Suppressor macrophage treated with lipopolysaccharide for 4 hours (primary cell): ENCODE measurements at places on chromosomes 2 and 18.

DNA sequence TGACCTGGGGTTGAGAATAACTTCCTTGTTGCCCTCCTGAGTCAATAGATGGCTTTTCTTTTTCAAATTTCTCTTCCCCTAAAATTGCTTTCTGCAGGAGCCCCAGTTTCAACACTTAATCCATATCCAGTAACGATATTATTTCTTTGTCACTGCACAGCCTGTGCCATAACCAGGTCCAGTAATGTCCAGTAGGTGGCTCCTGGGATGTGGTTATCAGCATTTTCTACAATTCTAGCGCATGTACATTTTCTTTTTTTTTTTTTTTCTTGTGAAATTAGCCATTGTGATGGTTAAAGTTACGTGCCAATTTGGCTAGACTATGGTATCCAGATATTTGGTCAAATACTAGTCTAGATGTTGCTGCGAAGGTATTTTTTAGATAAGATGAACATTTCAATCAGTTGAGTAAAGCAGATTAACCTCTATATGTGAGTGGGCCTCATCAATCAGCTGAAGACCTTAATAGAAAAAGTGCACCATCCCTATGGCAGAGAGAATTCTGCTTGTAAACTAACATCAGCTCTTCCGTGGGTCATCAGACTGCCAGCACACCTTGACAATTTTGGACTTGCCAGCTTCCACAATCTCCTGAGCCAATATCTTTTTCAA is 72.9 kb upstream of the SCG2 start:
- DNase-seq: no peak

GRCh38 chr2:178767094-178768060 is 39.8 kb downstream of the TTN start:
- DNase-seq: no peak

GRCh38 chr2:150882751-150883612 is 378.7 kb downstream of the RBM43 start:
- DNase-seq: no peak

- DNase-seq: no peak
Measured at GRCh38 chr2:82790206-82791021, 1668.7 kb downstream of the SUCLG1 start.

DNA sequence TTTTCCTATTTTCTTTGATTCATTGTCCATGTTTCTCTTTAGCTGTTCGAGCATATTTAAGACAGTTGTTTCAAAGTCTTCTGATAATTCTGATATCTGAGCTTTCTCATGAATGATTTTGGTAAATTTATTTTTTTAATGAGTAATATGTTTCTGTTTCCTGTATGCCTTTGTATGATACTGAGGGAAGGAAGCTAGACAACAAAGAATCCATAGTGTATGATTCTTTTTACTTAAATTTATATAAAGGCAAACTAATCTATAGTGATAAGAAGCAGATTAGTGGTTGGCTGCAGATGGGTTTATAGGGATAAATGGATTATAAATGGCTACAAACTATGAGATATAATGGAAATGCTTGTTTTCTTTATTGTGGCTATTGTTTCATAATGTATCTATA is 352.7 kb upstream of the CDH2 start:
- DNase-seq: no peak

- DNase-seq: no peak
Measured at GRCh38 chr2:48668992-48669391, 51.3 kb downstream of the GTF2A1L start.

DNA sequence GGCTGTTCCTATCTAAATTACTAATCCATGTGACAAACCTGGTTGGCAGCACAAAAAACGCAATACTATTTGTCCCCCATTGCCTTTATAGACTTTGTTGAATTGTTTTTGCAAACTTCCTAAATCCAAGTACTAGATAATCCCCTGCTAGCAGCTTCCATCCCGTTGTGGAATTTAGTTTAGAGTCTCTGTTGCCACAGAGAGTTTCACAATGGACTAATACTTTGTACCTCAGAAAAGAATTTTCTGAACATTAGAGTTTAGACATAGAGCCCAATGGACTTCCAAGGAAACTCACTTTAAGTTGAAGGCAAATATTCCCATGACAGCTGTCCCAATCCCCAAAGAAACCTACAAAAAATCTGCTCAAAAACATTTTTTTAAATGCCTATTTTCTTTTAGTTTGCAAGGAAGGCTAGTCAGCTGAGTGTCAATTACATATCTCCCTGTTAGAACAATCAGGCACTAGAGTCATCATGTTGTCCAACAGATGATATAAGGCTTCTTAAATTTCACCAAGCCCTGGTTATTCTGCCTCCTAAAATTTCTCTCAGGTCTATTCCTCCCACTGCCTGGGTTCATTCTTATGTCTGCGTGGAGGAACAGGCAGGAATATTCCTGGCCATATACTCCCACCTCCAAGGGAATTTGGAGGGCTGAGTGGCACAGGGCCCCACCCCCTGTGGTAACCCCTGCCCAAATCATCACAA is 27.2 kb downstream of the RNF152 start:
- DNase-seq: no peak
